ENCODE measurements at places on chromosomes 16 and 17.

DNA sequence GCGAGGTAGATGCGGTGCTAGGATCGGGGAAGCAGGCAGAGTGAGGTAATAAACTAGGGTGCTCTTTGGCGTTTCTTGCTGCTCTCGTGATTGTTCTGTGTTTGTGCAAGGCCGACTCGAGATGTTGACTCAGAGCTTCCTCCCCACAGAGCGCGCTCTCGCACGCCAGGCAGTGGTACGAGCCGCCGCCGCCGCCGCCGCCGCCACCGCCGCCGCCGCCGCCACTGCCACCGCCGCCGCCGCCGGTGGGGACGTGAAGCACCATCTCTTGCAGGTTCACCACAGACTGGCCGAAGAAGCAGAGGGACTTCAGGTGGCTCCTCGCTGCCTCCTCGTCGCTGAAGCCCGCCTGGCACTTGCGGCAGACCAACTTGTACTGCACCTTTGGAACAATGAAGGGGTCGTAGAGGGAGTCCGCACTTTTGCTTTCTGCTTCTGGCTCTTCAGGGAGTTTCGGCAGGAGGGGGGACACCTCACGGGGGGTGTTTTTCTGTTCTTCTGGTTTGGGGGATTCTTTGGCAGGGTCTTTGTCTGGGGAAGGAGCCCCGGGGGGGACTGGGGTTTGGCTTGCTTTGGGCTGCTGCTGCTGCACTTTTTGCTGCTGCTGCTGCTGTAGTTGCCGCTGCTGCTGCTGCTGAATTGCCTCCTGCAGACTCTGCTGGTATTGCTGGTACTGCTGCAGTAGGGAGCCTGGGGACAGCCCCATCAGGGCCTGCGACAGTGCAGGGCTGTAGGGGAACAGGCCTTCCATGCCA is 260.2 kb downstream of the ZFHX3 start:
- DNase-seq, result peak; percentile 56

DNA sequence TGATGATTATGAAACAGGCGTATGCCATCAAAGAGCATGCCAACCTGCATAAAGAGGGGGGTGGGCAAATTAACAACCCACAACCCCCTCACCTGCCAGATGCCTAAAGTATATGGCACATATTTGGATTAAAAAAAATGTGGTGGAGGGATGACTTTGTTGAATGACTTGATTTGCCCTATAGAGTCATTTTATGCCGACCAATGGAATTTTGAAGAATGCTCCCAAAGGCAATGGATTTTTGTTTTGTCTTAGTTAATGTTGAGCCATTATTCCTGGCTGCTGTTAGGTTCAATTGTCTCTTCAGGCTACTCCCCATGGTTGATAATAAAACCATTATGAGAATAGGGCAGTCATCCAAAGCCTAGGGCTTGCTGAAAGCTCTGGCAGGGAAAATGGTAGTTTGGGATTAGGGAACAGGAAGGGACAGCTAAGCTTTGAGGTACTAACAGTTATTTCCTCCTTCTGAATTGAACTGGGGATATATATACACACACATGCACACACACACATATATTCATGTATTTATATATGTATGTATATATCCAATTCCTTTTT is 5.8 kb upstream of the CHCT1 start:
- no peak for DNase-seq

GRCh38 chr17:2901582-2901981 is 105.3 kb downstream of the RAP1GAP2 start:
- DNase-seq, result no peak

DNA sequence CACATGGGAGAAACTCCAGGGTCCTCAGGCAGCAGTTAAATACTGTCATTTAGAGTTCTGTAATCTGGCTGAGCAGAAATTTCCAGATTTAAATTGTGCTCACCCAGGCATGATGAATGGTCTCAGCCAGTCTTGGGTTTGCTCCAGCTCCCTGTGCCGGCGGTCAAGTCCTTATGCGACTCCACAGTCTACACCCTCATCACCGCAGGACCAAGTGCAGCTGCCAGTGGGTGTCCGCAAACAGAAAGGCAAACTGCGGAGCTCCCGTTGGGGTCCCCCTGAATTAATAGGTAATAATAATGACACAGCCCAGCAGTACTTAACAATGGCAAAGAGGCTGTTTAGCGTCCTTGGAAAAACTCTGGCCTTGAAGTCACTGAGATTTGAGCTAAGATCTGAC is 3.9 kb upstream of the CACNG4 start:
- DNase-seq, result no peak
